Naive thymus-derived CD8-positive, alpha-beta T cell (primary cell): ENCODE measurements at places on chromosomes 12 and 14. TPM values are rescaled to one million over a fixed set of nuclear protein-coding genes. Genes with fewer than 3 reads are reported as not detected.

ANHX gene
- not detected for total RNA-seq

MYO1H gene
- total RNA-seq = not detected

WSCD2 gene
- total RNA-seq = not detected

SPPL3 gene
- total RNA-seq = 56.2 TPM

EP400 gene
- 82.5 TPM for total RNA-seq

FOXJ2 gene
- total RNA-seq = 26.6 TPM

BMP4 gene
- 0.62 TPM for total RNA-seq

CCNK gene
- total RNA-seq = 82.8 TPM

KRT78 gene
- not detected for total RNA-seq

DNA sequence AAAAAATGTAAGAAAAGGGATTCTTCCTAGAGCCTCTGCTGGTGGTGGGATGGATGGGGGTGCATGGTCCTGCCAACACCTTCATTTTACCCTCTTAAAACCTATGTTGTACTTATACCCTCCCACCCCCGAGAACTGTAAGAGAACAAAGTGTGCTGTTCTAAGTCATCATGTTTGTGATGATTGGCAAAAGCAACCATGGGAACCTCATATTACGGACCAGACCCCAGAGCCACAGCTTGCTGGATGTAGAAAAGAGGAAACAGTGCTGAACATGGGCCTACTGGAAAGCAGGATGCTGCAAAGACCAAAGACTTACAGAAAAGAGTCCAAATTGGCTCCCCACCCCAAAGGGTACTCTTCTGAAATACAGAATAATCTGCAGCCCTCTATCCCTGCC, 311.2 kb downstream of the DUSP6 start:
- no peak for DNase-seq

DNA sequence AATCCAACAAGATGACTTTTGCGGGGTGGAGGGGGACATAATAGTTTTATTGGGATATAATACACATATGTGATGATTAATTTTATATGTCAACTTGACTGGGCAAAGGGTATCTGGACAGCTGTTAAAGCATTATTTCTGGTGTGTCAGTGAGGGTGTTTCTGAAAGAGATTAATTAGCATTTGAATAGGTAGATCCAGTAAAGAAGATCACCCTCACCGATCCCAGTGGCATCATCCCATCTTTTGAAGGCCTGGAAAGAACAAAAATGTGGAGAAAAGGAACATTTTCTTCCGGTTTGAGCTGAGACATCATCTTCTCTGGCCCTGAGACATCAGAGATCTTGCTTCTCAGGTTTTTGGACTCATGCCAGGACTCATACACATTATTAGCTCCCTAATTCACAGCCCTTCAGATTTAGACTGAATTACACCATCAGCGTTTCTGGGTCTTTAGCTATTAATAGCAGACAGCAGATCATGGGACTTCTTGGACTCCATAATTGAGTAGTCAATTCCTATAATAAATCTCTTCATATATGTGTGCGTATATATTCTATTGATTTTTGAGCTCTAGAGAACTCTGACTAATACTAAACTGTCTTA, 283.6 kb downstream of the PCNX1 start:
- DNase-seq = no peak

DNA sequence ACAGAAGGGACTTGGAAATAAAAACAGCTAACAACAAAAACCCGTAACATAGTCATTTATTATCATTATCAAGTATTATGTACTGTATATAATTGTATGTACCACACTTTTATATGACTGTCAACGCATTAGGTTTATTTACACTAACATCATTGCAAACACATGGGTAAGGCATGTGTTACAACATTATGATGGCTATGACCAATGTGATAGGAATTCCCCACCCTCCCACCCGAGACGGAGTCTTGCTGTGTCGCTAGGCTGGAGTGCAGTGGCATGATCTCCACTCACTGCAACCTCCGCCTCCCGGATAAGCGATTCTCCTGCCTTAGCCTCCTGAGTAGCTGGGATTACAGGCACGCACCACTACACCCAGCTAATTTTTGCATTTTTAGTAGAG, 82.6 kb downstream of the ERC1 start:
- DNase-seq = no peak

GRCh38 chr14:61033054-61033453, 52.0 kb downstream of the SLC38A6 start:
- no peak for DNase-seq

DNA sequence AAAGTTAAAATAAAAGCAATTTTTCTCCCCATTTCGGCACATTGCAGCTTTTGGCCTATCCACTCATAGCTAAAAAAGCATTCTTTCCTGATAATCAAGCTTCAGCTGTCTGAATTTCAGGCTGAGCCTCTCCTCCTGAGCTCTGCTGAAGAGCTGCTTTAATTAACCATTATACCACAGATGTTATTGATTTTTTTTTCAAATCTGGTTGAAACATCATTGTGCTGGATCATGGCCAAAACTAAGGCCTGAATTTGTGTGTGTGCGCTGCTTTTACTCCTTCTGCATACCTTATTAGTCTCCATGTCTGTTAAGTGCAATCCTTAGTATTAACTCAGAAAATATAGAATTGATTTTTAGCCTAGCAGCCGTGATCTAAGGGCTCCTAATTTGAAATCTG, 52.3 kb downstream of the MBIP start:
- DNase-seq = no peak

DNA sequence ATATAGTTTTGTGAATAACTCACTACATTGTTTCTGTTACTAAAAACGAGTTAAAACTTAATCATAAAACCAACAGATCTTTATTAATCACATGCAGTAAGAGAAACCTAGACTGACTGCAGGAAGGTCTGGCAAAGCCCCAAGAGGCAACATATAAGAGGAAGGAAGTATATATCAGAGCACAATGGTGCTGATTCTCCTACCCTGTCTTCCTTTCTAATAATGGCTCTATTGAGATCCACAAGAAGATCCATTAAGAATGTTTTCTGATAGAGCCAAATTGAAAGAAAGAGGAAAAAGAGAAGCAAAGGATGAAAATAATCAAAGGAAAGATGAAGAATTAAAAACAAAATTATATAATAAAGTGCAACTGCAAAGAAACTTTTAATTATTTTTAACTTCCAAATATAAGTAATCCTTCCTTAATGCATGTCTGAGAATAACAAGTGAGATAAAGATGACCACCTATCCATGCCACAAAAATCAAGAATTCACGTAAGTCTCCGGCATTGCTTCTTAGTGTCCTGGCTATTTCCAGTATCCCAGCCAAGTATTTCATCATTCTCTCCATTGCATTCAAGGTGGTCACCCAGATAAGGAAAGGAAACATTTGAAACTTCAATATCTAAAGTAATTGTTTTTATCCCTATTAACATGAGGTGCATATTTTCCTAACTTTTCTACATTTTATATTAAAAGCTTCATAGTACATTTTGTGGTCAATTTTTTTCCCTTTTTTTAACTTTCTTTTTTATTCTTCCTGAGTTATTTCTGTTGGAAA, 62.2 kb downstream of the SOX5 start:
- no peak for DNase-seq

DNA sequence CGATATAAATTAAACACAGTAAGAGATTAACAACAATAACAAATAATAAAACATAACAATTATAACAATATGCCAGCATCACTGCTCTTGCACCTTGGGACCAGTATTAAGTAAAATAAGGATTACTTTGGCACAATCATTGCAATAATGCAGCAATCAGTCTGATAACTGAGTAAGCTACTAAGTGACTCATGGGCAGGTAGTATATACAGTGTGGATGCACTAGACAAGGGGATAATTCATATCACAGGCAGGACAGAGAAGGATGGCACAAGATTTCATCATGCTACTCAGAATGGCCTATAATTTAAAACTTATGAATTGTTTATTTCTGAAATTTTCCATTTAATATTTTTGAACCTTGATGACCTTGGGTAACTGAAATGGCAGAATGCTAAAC, 290.7 kb downstream of the ALG10B start:
- DNase-seq = no peak

GRCh38 chr12:14366209-14367039, 942 bp downstream of the ATF7IP start:
- no peak for DNase-seq

DNA sequence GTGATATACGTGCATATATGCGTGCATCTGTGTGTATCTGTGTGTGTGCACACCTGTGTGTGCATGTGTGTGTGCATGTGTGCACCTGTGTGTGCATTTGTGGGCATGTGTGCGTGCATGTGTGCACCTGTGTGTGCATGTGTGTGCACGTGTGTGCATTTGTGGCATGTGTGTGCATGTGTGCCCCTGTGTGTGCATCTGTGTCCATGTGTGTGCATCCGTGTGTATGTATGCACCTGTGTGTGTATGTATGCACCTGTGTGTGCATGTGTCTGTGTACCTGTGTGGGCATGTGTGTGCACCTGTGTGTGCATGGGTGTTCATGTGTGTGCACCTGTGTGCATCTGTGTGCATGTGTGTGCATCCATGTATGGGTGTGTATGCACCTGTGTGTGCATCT, 167.8 kb upstream of the SFSWAP start:
- DNase-seq = no peak

GRCh38 chr14:75260025-75260763, 18.4 kb upstream of the FOS start:
- DNase-seq = no peak

DNA sequence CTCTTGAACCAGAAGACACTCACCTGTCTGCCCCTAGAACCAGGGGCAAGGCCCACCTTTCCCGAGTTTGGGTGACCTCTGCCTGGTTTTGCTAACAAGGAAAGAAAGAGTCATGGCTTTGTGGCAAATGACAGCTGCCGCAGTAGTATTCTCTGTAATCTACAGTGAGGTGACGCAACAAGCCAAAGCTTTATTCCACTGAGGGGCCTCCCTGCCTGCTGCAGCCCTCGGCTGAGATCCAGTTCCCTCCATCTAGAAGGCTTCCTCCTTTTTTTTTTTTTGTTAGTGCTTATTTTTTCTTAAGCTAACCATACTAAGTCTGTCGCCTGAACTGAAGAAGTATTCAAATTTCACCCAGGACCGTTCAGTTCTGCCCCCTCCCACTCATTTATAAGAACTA, 142.3 kb upstream of the TMCC3 start:
- no peak for DNase-seq

- DNase-seq = no peak
Measured at GRCh38 chr12:113448873-113449272, 22.8 kb downstream of the LHX5 start.

DNA sequence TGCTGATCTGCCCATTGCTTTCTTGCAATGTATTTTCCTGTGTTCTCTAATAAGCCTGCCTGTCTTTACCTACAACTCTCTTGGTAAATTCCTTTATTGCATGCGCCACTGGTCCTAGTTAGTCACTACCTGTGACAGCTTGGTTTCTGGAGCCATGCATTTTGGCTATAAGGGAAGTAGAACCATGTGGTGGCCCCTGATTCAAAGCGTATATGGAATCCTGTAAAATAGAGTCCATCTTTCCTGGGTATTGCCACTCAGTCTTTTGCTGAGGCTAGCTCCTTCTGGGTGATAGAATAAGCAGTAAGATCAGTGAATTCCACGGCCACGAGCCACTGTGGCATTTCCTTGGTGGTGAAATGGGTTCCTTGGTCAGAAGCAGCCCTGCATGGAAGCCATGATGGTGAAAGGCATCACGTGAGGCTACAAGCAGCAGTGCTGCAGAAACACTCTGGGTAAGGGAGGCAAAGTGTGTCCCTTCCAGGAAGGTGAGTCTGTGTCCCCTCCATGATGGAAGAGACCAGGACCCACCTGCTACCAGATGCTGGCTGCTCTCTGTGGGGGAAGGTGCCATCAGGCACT, 19.6 kb downstream of the TNFAIP2 start:
- DNase-seq = no peak

DNA sequence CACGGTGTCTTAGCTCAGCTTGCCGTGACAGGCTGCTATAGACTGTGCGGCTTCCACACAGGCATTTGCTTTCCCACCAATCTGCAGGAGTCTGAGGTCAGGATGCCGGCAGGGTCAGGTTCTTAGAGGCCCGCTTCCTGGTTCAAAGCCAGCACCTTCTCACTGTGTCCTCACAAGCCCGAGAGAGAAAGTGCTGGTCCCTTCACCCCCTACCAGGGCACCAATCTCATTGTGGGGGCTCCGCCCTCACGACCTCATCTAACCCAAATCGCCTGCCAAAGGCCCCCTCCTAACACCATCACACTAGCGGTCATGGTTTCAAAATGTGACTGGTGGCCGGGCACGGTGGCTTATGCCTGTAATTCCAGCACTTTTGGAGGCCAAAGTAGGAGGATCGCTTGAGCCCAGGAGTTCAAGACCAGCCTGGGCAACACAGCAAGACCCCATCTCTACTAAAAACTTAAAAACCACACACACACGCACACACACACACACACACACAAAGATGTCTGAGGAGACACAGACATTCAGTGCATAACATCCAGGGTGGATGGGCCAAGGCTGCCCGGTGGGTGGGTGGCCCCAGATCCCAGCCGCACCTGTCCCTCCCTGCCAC, 26.8 kb downstream of the MMP17 start:
- DNase-seq = no peak

DNA sequence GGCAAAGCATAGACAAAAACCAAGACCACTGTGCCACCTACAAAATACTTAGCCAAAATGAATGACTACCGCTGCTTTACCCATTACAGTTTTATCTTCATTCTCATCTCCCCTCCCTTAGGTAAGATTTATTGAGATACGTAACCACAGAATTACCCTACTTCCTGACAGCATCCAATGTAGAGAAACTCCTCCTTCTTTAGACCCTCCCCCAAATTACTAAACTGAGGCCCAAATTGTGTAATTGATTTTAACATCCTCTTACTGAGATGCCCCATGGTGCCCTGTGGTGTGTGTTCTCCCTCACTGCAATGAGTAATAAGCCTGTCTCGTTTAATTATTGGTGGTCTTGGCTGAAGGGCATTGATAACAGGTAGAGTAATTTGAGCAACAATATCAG, 19.1 kb downstream of the VRK1 start:
- DNase-seq = no peak

DNA sequence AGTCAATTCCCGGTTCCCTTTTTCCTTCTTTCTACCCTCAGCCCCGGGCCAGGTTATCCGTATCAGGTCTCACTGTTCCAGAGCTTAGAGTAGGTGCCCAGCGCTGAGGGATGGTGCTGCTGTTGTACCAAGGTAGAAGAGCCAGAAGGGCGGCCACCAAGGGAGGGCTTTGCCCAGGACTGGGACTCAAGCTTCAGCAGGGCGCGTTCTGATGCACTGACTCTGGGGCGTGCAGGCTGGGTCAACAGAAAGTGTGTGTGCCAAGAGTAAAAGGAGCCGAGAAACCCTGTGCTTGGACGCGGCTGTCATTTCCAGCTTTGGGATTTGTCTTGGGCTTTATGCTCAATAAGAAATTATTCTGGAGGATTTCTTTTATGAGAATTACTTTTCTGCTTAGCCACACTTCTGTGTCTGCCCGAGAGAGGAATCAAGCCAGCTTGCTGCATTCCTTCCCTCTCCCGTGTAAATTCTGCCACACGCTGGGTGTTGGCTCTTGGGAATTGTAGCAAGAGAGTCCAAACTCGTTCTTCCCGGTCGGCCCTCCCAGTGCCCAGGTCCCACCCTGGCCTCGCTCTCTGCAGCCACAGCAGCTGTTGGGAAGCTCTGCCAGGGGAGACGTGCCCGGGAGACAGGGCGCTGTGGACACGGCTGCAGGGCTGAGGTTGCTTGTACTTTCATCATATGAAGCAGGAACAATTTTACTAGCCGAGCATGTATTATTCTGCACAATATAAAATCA, 98.0 kb downstream of the FBXL14 start:
- no peak for DNase-seq

- DNase-seq = no peak
Measured at GRCh38 chr14:92449404-92450181, 64.0 kb upstream of the RIN3 start.
